ENCODE measurements at places on chromosomes 16 and 17.
A peak's percentile ranks its signal among the peaks of the same experiment; 100 is the strongest.

DNA sequence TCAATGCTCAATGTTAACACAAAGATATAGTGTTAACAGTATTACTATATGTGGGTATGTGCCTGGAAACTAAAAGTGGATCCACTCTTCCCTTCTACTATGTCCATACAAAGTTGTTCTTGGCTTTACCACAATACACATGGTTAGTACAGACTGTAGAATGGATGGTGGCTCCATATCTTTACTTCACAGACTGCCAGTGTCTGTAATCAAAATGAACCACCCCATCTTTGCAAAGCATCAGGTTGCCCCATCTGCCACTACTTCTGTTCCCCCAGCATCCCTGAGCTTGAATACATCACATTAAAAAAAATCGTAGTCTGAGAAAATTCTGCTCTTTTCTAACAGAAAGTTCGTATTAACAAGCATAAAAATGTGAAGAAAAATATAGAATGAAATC lies 30.0 kb downstream of the USP32 start:
- no peak for DNase-seq

- DNase-seq: no peak
These were observed 14.4 kb downstream of the RIPOR1 start for GRCh38 chr16:67543036-67543435.

DNA sequence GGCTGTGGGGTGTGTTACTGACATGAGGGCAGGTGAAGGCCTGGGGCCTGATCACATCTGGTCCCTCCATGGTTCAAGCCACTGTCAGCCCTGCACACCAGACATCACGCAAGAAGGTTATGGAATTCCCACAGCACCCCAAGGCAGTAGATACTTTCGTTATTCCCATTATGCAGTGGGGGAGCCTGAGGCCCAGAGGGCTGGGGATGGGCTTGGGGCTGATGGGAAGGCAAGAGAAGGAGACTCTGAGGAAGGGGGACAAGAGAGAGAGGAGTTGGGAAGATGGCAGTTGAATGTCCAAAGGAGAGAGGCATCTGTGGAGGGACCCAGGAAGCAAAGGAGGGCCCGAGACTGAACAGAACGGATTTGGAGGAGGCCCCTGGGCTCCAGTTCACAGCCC lies 34.7 kb downstream of the TRPV2 start:
- no peak for DNase-seq

GRCh38 chr17:2176499-2177169 lies 121.7 kb downstream of the HIC1 start:
- DNase-seq: no peak

- DNase-seq: no peak
These were observed 408.6 kb downstream of the HAPSTR1 start for GRCh38 chr16:9499941-9500593.

DNA sequence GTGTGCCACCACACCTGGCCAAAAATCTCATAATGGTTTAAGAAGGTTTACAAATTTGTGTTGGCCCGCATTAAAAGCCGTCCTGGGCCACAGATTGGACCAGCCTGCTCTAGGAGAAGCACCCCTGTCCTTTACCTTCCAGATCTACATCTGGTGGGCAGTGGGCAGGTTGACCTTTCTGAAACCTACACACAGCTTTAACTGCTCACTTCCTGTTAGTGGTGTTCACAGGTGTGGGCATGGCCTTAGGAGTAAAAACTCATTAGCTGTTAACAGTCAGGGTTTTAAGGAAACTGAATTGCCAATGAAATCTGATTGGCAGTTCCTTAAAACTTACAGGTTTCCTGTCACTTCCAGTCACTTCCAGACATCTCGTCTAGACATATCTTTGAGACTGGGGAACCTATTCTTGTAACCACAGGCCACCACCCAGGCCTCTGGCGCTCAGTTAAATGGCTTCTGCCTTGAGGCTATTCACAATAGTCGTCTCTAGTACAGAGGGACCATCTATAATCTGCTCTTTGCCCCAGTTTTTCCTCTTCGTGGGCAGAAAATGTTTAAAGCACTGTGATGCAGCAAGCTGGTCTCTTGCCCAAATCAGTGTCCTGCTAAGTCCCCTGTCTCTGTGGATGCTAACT lies 29.3 kb downstream of the GNGT2 start:
- no peak for DNase-seq

DNA sequence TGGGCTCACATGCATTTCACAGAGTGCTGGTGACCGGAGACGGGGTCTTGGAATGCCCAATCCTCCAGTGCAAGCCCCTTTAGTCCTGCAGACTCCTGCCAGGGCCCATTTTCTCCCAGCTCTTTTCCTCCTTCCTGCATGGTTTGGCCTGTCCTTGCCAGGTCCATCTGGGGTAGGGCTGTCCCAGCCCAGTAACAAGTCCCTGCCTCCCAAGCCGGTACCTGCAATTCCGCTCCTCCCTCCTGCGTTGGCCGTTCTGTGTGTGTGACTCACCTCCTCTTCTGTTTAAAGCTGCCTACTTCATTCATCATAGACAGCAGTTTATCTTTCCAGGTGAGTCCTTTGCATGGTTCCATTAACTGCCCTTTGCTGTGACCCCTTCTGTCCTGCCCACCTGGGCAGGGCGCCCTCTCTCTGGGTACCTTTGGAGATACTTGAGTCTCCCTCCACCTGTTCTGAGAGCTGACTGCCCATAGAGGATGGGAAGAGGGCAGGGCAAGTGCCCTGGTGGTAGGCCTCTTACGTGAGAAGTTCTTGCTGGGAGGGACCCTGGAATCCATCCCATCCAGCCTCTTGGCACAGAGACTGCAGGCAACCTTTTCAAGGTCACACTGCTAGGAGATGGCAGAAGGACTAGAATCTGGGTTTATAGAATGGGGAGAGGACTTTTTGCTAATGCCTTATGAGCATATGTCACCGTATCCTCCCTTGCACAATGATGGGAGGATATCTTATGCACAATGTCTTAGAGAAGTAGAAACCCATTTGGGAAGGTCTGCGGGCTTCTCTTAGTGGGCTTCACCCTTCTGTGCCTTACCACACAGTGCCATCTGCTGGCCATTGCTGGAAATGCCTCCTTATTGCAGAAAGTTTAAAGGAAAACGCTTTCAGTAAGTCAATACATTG lies 29.7 kb upstream of the LGALS9 start:
- peak; percentile 91 for DNase-seq

- no peak for DNase-seq
These were observed 10.7 kb upstream of the ATP2A3 start for GRCh38 chr17:3974980-3975379.

DNA sequence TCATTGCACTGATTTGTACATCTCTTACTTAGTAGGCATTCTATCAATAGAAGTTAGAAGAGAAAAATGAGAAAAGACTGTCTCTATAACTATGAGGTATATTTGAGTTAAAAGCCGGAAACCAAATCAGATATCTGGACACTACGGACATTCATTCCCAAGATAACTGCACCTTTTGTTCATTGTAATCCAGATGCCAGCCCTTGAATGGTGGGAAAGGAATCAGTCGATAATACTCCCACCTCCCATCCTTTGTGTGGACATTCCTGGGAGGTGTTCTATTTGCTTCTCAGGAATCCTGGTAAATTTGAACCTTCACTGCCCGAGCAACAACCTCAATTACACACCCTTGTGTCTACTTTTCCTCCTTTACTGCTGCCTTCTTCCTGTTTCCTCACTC lies 225.2 kb downstream of the CHD9NB start:
- no peak for DNase-seq

- no peak for DNase-seq
These were observed 108.1 kb downstream of the IRX3 start for GRCh38 chr16:54178478-54178976.

- DNase-seq: no peak
These were observed 26.0 kb upstream of the IRX3 start for GRCh38 chr16:54312502-54312991.

GRCh38 chr16:23434380-23434779 lies 18.6 kb downstream of the COG7 start:
- DNase-seq: peak; percentile 74

- DNase-seq: no peak
These were observed 2.6 kb upstream of the CHAD start for GRCh38 chr17:50471009-50471905.

GRCh38 chr16:54116124-54116655 lies 170.4 kb downstream of the IRX3 start:
- no peak for DNase-seq

DNA sequence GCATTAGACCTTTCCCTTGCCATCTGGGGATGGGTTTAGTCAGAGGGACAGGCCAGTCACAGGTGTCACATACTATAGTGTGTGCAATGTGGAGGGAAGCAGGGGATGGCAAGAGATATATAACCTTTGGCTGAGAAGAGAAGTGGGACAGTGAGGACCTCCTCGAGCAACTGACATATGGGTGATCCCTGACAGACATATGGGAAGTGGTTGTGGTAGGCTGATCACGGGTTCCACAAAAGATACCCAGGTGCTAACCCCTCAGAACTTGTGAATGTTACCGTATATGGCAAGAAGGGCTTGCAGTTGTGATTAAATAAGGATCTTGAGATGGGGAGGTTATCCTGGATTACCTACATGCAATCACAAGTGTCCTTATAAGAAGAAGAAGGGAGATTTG lies 188.1 kb upstream of the MPHOSPH6 start:
- DNase-seq: no peak

DNA sequence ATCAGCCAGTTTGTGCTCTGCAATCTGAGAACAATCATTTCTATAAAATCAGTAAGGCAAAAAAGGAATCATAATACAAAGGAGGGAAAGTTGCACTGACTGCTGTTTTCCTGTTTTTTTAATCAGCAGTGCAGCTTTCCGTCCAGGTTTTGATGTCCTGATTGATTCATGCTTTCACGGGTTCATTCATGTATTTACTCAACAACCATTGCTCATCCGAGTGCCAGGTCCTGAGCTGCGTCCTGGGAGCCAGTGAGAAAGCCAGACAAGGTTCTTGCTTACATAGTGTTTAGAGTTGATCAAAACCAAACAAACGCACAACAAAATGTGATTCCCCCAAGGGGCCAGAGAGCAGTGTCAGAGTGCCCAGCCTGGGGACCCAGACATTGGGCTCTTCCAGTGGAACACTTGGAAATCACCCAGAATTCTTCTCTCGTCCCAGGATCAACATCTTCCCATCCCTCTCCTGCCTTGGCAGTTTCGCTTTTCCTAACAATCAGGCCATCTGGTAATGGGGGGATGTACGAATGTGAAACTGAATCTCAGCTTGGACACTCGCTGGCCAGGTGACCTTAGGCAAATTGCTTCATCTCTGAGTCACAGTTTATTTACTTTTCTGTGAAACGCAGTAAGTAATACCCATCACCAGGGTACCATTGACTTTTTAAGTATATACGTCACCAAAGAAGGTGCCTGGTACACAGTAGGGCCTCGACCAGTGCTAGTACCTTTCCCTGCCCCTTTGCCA lies 13.3 kb upstream of the C1QL1 start:
- DNase-seq: no peak

GRCh38 chr17:82858376-82859126 lies 18.7 kb upstream of the ZNF750 start:
- no peak for DNase-seq

DNA sequence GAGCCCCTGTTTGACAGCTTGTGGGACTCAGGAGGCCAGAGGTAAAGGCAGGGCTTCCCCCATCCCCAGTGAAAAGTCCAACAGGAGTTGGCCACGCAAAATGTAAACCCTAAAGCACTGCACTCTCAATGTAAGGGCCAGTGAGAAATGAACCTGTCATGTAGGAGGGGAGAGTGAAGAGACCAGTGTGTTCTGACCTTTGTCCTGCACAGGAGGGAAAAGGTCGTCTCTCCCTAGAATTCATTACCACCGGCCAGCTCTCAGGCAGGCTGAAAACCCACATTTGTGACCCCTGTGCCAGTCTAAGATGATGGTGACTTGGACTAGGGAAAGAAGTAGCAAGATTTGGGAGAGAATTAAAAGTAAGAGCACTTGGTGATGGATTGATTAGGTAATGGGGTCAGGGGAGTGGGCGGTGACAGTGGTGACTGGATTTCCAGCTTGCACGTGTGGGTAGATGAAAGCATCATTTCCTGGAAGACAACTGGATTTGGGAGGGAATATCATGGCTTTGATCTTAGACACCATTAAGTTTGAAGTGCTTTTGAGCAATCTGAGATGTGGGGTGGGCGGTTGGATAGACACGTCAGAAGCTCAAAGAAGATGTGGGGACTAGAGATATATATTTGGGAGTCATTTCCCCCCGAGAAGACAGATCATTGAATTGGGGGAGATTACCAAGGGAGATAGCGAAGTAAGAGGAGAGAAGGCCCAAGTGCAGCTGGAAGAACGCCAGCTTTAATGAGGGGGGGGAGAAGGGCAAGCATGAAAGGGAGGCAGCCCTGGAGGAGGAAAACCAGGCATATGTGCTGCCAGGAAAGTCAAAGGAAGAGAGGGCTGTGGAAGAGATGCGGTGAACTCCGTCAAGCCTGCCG lies 119.5 kb downstream of the NTN1 start:
- no peak for DNase-seq

DNA sequence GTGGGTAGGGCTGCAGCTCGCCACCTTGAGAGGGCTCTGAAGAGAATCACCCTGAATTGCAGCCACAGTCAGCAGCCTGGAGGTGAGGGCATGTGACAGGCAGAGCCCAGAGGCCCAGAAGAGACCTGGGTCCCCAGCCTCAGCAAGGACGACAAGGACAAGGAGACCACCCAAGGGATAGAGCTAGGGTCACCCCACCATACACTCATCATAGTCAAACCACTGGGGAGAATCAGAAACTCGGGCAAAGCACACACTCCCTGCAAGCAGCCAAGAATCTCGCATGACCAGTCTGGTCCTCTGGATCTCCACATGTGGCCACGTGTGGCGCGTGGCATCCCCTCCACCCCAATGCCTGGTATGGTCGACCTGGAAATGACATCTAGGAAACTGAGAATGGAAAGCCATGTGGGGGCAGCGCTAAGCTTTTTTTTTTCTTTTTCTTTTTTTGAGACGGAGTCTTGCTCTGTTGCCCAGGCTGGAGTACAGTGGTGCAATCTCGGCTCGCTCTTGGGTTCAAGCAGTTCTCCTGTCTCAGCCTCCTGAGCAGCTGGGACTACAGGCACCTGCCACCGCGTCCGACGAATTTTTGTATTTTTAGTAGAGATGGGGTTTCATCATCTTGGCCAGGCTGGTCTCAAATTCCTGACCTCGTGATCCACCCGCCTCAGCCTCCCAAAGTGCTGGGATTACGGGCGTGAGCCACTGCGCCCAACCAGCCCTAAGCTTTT lies 4.6 kb upstream of the SPHK1 start:
- no peak for DNase-seq

DNA sequence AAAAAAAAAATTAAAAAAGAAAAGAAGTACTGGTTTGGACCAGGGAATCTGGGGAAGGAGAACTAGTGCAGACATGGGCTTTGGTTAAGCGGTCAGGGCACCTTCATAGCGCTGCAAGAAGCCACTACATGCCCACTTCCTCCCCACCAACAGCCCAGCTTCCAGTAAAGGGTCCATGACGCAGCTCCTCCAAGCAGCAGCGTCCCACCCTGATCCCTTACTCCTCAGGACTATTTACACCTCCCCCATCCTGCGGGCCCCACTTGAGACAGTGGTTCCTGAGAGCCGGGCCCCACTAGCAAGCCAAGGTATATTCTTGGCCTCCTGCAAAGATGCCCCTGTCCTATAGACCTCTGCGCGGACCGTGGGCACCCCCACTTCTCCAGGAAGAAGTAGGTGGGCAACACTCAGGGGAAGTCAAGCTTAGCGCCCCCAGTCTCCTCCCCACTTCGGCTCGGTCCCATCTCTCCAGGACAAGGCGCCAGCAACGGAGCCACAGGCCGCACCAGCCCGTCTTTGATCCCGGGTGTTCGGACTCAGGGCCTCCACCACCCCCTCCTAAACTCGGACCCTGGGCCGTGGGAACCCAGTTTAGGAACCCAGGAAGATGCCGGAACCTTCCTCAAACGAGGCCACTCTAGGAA lies 913 bp upstream of the PRR14 start:
- peak; percentile 41 for DNase-seq

Data from suppressor macrophage (primary cell).